LNCaP clone FGC (cell line): ENCODE measurements at places on chromosomes 7 and 10.

DNA sequence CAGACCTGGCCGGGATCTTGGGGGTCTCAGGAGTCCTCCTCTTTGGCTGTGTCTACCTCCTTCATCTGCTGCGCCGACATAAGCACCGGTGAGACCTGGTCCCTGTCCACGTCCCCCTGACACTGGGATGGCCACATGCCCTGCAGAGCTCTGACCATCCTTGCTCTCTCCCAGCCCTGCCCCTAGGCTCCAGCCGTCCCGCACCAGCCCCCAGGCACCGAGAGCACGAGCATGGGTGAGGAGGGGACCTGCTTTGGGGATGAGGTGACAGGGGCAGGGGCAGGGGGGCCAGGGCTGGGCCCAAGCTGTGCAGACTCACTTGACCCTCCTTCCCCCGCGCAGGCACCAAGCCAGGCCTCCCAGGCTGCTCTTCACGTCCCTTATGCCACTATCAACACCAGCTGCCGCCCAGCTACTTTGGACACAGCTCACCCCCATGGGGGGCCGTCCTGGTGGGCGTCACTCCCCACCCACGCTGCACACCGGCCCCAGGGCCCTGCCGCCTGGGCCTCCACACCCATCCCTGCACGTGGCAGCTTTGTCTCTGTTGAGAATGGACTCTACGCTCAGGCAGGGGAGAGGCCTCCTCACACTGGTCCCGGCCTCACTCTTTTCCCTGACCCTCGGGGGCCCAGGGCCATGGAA, 959 bp downstream of the PVRIG start:
- no peak for DNase-seq

- peak; percentile 17 for DNase-seq
These were observed 101.7 kb upstream of the KLF6 start for GRCh38 chr10:3886641-3887251.

- DNase-seq: peak; percentile 37
These were observed 51.2 kb upstream of the LAMB4 start for GRCh38 chr7:108181073-108181985.

DNA sequence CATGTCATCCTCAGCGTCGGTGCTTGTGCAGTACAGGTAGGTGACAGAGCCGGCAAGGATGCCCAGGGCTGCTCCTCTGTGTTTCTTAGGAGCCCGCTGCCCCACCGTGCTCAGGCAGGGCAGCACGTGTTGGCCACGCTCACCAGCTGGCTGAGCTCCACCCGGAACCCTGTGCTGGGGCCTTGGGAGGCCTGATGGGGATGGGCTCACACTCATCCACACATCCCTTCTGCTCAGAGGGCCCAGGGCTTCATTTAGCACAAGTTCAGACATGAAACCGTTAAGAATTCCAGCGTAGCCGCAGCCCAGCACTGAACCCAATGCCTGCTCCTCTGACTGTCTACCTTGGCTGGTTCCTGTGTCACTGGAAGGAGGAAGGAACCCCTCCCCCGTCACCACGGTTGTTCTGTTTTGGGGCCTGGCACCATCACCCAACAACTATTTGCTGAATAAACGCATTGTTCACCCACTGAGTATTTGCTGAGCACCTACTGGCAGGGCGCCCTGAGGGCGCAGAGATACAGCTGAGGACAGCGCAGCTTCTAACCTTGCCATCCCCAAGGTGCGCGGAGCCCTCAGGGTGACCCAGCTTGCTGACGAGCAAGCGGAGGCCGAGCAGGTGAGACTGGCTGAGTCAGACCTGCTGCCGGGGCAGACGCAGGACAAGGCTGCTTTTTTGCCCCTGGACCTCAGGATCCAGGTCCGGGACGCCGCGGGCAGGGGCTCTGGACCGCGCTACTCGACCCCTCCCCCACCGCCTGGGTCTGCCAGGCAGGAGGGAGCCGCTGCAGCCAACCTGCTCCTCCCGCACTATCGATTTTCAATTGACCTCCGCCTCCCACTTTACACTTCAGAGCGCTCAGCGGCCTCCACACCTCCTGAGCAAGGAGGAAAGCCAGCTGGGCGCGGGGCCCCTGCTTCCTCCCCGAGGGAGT, 50.6 kb upstream of the RET start:
- DNase-seq: no peak

GRCh38 chr10:56349611-56350010, 11.4 kb downstream of the ZWINT start:
- no peak for DNase-seq

- DNase-seq: peak; percentile 53
These were observed 62.2 kb downstream of the VIM start for GRCh38 chr10:17290226-17290625.

DNA sequence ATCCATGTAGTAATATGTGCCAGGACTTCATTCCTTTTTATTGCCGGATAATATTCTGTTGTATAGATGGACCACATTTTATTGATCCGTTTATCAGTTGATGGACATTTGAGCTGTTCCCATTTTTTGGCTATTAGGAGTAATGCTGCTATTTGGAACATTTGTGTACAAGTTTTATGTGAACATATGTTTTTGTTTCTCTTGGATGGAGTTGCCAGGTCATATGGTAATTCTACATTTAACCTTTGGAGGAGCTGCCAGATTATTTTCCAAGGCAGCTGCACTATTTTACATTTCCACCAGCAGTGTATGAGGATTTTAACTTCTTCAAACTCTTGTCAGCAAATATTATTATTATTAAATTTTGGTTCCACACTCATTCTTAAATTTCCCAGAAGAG, 59.2 kb downstream of the C10orf90 start:
- DNase-seq: no peak

GRCh38 chr7:106041140-106041717, 70.9 kb downstream of the SYPL1 start:
- DNase-seq: no peak

DNA sequence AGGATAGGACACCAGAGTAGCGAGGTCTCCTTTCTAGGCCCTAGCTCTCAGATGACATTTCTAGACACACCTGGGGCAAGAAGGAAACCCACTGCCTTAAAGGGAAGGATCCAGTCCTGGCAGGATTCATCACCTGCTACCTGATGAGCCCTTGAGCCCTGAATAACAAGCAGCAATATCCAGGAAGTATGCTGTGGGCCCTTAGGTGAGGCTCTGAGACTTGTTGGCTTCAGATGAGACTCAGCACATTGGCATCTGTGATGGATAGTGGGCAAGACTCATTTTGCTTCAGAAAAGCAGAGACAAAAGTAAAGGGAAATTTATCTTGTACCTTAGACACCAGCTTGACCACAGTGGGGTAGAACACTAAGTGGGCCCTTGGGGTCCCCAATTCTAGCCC, 238.4 kb upstream of the MEOX2 start:
- DNase-seq: no peak

DNA sequence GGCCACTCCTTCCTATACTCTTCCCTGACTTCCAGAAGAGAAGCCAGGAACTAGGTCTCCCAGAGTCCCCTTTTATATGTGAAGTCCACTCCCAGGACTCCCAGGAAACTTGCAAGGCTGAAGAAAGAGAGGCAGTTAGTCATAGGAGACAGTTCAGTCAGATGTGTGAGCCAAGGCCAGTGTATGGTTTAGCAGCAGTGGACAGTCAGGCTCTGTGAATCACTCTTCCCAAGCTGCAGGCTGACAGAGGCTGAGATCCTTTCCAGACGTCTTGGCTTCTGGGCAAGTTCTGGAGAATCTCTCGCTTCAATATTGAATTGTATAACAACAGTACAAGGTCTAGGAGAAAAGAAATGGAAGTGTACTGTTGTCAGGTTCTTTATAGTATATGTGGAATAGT, 26.9 kb downstream of the BLVRA start:
- no peak for DNase-seq

DNA sequence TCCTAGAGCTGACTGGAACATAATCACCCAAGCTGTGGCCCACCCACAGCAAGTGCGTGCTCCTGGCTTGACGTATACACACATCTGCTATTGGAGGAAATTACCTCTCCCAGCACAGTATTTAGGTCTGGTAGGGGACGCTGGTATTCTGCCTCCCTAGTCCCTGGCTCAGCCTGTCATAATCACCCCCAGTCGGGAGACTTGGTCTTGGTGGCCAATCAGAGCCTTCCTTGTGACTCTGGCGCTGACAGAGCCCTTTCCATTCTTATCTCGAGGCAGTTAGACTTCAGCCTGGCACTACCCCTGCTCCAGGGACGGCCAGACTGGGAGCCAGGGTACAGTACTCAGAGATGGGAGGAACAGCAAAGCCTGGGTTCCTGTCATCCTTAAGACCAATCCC, 14.3 kb upstream of the PRKAG2 start:
- DNase-seq: no peak

- DNase-seq: no peak
These were observed 79.4 kb downstream of the FAM241B start for GRCh38 chr10:69709366-69709941.

DNA sequence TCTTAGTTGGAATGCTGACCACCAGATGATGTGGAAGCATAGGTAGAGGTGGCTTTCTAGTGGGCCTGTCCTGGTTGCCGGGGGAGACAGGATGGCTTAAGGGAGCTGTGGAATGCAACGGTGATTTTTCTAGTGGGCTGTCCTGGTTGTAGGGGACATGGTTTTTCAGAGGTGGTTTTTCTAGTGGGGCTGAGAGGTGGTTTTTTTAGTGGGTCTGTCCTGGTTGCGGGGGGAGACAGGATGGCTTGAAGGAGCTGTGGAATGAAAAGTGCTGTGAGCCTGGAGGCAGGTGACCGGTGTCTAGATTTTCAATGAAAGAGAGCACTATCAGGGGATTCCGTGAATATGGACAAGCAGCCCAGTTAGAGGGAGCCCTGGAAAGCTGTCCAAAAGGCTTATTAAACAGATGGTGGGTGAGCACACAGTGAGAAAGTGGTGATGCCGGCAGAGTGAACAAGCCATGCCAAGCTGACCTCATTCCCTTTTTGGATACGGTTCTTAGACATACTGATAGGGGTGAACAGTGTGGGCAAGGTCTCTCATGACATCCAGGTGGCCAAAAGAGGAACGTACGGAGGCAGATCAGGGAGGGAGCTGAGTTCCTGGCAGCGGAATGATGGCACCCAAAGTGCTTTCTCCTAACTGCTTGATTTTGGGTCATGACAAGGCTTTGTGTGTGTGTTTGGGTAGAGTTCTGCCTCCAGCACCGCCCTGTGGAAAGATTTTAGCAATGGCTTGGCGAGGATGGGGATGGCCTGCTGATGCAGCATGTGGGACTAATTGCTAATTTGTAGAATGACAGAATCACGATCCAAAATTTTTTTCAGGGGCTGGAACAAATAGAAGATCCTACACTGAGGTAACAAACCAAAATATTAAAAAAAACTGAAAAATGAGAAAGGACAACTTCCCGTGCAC, 126.6 kb downstream of the TMEM178B start:
- no peak for DNase-seq

GRCh38 chr7:137836113-137836509, 10.7 kb downstream of the DGKI start:
- no peak for DNase-seq

GRCh38 chr10:81073155-81073554, 535.5 kb downstream of the SH2D4B start:
- DNase-seq: no peak

DNA sequence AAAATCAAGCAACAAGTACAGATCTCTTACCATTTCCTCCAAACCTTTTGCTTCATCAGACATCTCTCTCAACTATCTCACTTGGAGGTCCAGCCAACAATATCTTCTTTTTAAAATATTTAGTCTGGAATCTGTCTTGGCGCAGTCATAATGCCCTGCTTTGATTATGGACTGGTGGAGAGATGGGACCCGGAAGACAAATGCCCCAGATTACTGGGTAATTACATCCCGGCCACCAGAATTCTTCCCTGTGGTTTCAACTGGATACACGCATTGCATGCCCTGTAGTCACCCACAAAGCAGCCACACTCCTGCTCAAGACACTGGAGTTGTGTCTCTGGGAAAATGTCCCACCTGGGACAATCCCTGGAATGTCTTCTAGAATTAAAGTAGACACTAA, 65.5 kb downstream of the BPGM start:
- DNase-seq: no peak

GRCh38 chr7:4715410-4715776, 33.3 kb downstream of the FOXK1 start:
- no peak for DNase-seq

DNA sequence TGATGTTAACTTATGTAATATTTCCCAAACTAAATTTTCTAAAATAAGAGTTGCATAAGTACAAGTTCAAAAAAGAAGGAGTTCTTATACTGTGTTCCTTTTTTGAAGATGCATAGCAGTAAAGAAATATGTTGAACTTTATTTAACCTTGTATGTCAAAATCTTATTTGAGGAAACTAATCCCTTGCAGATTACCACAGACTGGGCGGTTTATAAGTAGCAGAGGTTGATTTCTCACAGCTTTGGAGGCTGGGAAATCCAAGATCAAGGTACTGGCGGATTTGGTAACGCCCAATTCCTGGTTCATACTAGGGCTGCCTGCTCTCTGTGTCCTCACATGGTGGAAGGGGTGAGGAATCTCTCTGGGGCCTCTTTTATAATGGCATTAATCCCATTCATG, 68.5 kb downstream of the GNAT3 start:
- DNase-seq: no peak

DNA sequence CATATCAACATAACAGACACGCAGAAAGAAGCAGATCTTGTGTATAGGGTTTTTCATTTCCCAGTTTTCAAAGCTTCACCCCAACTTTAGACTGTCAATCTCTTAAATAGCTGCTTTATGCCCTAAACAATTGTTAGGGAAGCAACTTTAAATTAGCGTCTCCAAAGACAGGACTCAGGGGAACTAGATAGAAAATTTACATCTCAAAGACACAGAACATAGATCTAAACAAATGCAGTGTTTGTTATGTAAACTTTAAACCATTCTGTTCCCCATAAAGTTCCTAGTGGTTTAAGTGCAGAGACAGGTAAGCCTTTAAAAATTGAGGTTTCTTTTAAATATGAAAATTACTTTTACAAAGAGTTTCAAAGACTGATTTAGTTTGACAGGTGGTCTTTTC, 379.2 kb upstream of the GHITM start:
- no peak for DNase-seq

DNA sequence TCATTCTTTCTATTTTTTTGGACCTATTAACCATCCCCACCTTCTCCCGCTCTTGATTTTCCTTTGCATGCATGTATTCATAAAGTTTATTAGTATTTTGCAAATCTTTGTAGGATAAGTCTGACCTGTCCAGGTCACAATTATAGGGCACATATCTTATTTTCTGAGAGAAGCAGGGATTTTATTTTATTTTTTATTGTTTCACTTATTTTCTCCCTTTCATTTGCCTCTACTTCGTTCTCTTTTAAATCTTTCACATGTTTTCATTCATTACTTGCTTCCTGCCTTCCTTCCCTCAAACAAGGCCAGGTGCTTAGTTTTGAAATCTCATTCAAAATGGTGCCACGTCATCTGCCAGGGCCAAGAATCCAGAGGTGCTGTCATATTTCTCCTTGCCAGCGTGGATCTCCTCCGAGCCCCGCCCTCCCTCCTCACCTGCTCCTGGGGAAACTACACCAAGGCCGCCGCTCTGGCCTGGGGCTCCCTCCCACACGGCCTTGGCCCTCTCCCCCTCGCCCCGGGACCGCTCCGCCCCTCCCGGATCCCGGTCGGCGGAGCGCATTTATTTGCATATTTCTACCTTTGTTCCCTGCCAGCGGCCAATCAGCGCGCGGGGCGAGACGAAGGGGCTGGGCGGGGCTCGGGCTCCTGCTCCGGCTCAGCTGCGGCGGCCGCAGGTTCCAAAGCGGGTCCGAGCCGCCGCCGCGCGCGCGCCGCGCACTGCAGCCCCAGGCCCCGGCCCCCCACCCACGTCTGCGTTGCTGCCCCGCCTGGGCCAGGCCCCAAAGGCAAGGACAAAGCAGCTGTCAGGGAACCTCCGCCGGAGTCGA, at the start of gene TSPAN13:
TSS of gene TSPAN13 (plus strand) at position 654 of the 830 bp plus-strand sequence. CDS start 213 bp downstream, outside the sequence.
- DNase-seq: peak; percentile 95
